ENCODE measurements at places on chromosomes 5 and 9.

GRCh38 chr5:169286572-169287300 is 14.2 kb downstream of the SLIT3 start:
- H3K4me3 ChIP-seq: no peak overlapping the region
- peaks cover 8% of the 10 kb centered on the region for H3K4me1 ChIP-seq
- no peak for DNase-seq

GRCh38 chr5:138241688-138242571 is 28.8 kb upstream of the CDC23 start:
- no peak for DNase-seq
- no peaks in the 10 kb centered on the region for H3K36me3 ChIP-seq
- H3K4me1 ChIP-seq: peaks cover 4% of the 10 kb centered on the region
- peak overlapping the region; percentile 53 for H3K4me3 ChIP-seq
- no peak overlapping the region for H3K27ac ChIP-seq

GRCh38 chr5:73997960-73998359 is 372.0 kb downstream of the ARHGEF28 start:
- no peak for DNase-seq
- H3K4me1 ChIP-seq: peaks cover 36% of the 10 kb centered on the region
- no peaks in the 10 kb centered on the region for H3K27me3 ChIP-seq
- H3K4me3 ChIP-seq: no peak overlapping the region
- H3K27ac ChIP-seq: peak overlapping the region; percentile 25

- no peak overlapping the region for H3K4me3 ChIP-seq
- no peaks in the 10 kb centered on the region for H3K36me3 ChIP-seq
- no peaks in the 10 kb centered on the region for H3K27me3 ChIP-seq
These were observed 138.1 kb downstream of the TSSK1B start for GRCh38 chr5:113296676-113297075.

- no peak overlapping the region for H3K4me3 ChIP-seq
- H3K36me3 ChIP-seq: no peaks in the 10 kb centered on the region
- peaks cover 94% of the 10 kb centered on the region for H3K27me3 ChIP-seq
- H3K4me1 ChIP-seq: peaks cover 3% of the 10 kb centered on the region
- no peak overlapping the region for H3K27ac ChIP-seq
These were observed 22.3 kb downstream of the OR2V1 start for GRCh38 chr5:181108578-181109165.

- peak; percentile 69 for DNase-seq
- H3K36me3 ChIP-seq: no peaks in the 10 kb centered on the region
- H3K27ac ChIP-seq: peak overlapping the region; percentile 97
- H3K4me3 ChIP-seq: peak overlapping the region; percentile 33
These were observed 5.7 kb upstream of the NOTCH1 start for GRCh38 chr9:136551401-136552116.

GRCh38 chr5:90948969-90949368 is 390.4 kb downstream of the ADGRV1 start:
- peaks cover 3% of the 10 kb centered on the region for H3K36me3 ChIP-seq
- H3K27me3 ChIP-seq: no peaks in the 10 kb centered on the region
- no peak overlapping the region for H3K4me3 ChIP-seq
- no peak for DNase-seq

DNA sequence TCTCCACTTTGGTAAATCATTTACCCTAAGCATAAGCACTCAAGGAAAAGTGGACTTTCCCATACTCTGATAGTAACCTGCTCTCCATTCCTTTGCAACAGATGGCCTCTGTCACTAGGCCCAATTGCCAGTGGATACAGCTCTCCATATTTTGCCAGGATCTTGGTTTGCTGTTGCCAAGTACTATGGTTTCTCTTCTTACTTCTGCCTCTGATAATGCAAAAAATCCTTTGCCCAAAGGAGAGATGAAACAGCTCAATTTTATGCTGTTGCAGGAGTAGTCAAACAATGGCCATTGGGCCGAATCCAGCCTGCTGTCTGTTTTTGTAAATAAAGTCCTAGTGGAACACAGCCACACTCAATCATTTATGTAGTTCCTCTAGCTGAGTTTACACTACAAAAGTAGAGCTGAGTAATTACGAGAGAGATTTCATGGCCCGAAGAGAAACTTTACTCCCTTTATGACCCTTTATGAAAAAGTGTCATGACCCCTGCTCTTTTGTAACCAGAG is 92.5 kb downstream of the HTR4 start:
- H3K4me1 ChIP-seq: no peaks in the 10 kb centered on the region
- no peaks in the 10 kb centered on the region for H3K36me3 ChIP-seq
- H3K27me3 ChIP-seq: peaks cover 7% of the 10 kb centered on the region
- no peak for DNase-seq
- H3K27ac ChIP-seq: no peak overlapping the region
- no peak overlapping the region for H3K4me3 ChIP-seq

GRCh38 chr5:108145351-108145750 is 236.5 kb downstream of the FBXL17 start:
- H3K4me3 ChIP-seq: no peak overlapping the region
- peaks cover 8% of the 10 kb centered on the region for H3K36me3 ChIP-seq
- peaks cover 3% of the 10 kb centered on the region for H3K4me1 ChIP-seq
- no peak overlapping the region for H3K27ac ChIP-seq
- H3K27me3 ChIP-seq: no peaks in the 10 kb centered on the region
- no peak for DNase-seq

- H3K27me3 ChIP-seq: peaks cover 4% of the 10 kb centered on the region
- no peaks in the 10 kb centered on the region for H3K4me1 ChIP-seq
- DNase-seq: peak; percentile 43
- H3K4me3 ChIP-seq: no peak overlapping the region
- no peak overlapping the region for H3K27ac ChIP-seq
These were observed 229.4 kb downstream of the DMAC1 start for GRCh38 chr9:7570107-7570720.

DNA sequence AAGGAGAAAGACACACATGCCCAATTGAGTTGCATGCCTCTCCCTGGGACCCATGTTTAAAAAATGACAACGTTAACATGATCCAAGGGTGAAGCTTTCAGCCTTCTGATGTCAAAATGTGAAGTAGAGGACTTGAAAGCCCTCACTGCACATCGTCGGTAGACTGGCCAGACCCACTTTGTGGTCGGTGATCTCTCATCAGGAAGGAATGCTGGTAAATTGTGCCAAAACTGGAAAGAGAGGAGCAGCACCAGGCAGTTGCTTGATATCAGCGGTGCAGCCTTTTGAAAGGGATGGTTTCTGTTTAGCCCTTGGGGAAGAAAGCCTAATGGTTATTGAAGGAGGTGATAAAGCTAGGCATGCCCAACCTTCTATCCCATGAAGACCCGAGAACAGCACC is 125.3 kb upstream of the MARCHF11 start:
- no peaks in the 10 kb centered on the region for H3K36me3 ChIP-seq
- peaks cover 17% of the 10 kb centered on the region for H3K4me1 ChIP-seq
- H3K27ac ChIP-seq: no peak overlapping the region
- H3K4me3 ChIP-seq: no peak overlapping the region
- H3K27me3 ChIP-seq: peaks cover 66% of the 10 kb centered on the region
- no peak for DNase-seq

- DNase-seq: no peak
- peaks cover 15% of the 10 kb centered on the region for H3K4me1 ChIP-seq
- H3K4me3 ChIP-seq: no peak overlapping the region
These were observed 50.1 kb downstream of the FAM78A start for GRCh38 chr9:131226226-131226625.

DNA sequence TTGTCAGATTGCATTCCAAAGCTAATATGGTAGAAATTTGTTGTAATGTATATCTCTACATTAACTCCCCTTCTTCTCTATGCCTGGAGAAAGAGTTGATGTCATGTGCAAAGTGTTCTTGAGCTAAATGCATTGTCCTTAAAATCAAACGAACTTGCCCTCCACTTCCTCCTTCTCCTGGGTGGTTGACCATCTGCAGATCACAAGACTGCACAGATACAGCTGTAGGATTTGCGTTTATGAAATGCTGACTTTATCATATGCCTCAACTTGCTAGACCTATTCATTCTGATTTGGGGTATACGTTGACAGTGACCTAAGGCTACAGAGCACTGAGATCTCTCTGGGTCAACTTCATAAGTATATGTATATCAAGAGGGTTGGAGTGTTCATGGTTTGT is 8.3 kb downstream of the TRIM32 start:
- H3K4me1 ChIP-seq: peaks cover 35% of the 10 kb centered on the region
- no peak overlapping the region for H3K4me3 ChIP-seq
- H3K36me3 ChIP-seq: peaks cover 31% of the 10 kb centered on the region

DNA sequence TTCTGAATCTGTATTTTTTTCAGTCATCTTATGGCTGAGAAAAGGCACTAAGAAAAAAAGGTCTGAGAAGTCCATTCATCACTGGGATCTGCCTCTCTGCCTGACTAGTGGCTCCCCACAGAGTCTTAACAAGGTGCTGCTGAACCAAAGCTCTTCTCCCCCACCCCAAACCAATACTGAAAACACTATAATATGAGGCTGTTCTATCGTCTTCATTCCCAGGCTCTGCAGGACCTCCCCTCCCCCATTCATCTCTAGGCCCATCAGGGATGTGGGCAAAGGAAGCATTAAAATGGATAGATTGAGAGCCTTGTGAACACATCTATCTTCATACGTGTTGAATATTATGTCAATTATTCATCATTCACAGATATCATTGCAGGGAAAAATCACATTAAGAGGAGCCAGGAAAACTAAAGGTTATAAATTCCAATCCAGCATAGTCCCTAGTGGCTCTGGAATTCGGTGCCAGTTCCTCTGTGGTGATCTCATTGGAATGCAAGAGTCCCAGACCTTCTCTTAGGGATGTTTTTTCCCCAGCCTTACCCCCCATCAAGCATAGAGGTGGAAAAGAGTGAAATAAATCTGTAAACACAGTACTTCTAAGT is 44.3 kb upstream of the GPR151 start:
- H3K4me3 ChIP-seq: no peak overlapping the region
- peaks cover 2% of the 10 kb centered on the region for H3K36me3 ChIP-seq
- peak overlapping the region; percentile 41 for H3K27ac ChIP-seq
- no peaks in the 10 kb centered on the region for H3K27me3 ChIP-seq
- DNase-seq: no peak
